ENCODE measurements at places on chromosomes 16 and 17. TPM values are rescaled to one million over a fixed set of nuclear protein-coding genes. Genes with fewer than 3 reads are reported as not detected.

Gene RGS11
- not detected for total RNA-seq

Gene PIK3R5
- 185 TPM for total RNA-seq

Gene CIAO3
- total RNA-seq = 58.6 TPM

Gene TNFRSF13B
- total RNA-seq = not detected

Gene SLFN13
- 30.9 TPM for total RNA-seq

Gene MLX
- total RNA-seq = 62.8 TPM

Gene CD300E
- not detected for total RNA-seq

Gene CDRT15
- total RNA-seq = not detected

Gene SLC13A2
- total RNA-seq = not detected

Gene MEFV
- total RNA-seq = not detected

Gene TAC4
- total RNA-seq = not detected

Gene LRRC75A
- 7.8 TPM for total RNA-seq

Gene ATPAF2
- 23.6 TPM for total RNA-seq

Gene ACSM2A
- total RNA-seq = not detected

Gene GPR142
- total RNA-seq = not detected

Gene C1QTNF8
- not detected for total RNA-seq

Gene HSPB9
- total RNA-seq = not detected

Gene TBC1D3E
- not detected for total RNA-seq

Gene MT4
- not detected for total RNA-seq

Gene GUCY2D
- 0.06 TPM for total RNA-seq
